Breast epithelium (tissue), 4 donors: ENCODE measurements at places on chromosomes 1 and 21. TPM values are rescaled to one million over a fixed set of nuclear protein-coding genes. Genes with fewer than 3 reads are reported as not detected.

SNX7 gene
- 31.5 TPM for total RNA-seq

DENND2D gene
- 27.7 TPM for total RNA-seq

NIBAN1 gene
- total RNA-seq: 44.2 TPM

WLS gene
- total RNA-seq: 76.3 TPM

RGS8 gene
- total RNA-seq: not detected

DNA sequence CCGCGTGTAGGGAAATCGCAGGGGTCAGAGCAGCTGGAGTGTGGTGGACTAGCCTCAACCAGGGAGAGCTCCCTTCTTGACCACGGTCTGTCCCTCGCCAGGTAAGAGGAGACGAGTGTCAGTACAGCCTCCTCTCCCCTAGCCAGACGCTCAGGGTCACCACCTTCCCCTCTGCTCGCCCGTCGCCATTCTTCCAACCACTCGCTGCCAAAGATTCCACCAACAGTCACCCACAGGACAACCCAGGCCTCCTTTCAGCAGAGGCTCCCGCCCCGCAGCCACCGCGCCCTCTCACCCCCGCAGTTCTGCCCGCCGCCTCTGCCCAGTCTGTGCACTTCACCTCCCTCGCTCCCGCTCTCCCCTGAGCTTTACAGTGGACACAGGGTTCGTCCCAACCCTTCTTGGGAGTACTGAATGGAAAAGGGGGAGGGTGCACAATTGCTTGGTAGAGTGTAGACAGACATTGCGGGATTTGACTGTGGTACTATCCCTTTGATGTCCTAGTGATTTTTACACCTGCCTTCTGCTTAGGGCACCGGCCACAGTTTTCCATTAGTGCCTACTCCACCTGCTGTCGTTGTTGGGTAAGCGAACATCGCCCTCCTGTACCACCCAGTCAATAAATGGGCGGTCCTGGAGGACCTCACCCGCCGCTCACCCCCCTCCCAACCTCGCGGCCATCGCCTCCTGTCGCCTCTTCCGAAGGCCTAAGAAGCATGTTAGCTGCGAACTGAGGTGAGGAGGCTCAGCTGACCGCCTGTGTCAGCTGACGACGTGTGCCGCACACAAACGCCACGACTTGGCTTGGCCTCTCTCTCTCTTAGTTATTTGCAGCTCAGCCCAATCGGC lies 9.2 kb upstream of the NBPF11 start:
- H3K27ac ChIP-seq: no peak overlapping the region
- H3K4me3 ChIP-seq: no peak overlapping the region
- H3K36me3 ChIP-seq: no peaks in the 10 kb centered on the region
- no peaks in the 10 kb centered on the region for H3K4me1 ChIP-seq
- no peaks in the 10 kb centered on the region for H3K27me3 ChIP-seq
- DNase-seq: no peak

DNA sequence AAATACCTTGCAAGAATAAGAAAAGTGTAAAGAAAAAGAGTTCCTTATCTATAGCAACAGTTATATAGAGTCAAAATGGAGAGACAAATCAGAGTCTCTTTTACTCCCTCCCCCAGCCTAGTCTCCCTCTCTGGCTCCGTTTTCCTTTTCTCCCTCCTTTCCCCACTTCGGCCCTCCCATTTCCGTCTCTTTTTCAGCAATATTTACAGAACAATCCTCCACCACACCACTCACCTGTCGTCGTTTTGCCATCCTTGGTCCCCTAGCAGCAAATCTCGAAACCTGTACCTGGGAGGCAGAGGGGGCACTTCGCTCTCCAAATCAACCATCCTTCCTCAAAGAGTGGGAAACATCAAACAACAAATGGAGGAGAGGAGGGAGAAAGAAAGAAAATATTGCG lies 259 bp downstream of the KCNT2 start:
- no peaks in the 10 kb centered on the region for H3K36me3 ChIP-seq
- H3K27ac ChIP-seq: peak overlapping the region; percentile 89
- H3K4me1 ChIP-seq: no peaks in the 10 kb centered on the region
- DNase-seq: no peak
- H3K27me3 ChIP-seq: peaks cover 7% of the 10 kb centered on the region

GRCh38 chr1:234776256-234776875 lies 166.4 kb upstream of the IRF2BP2 start:
- no peaks in the 10 kb centered on the region for H3K4me1 ChIP-seq
- H3K4me3 ChIP-seq: no peak overlapping the region

GRCh38 chr1:117678246-117678977 lies 72.6 kb downstream of the TENT5C start:
- DNase-seq: no peak
- no peaks in the 10 kb centered on the region for H3K27me3 ChIP-seq
- no peaks in the 10 kb centered on the region for H3K36me3 ChIP-seq
- no peak overlapping the region for H3K27ac ChIP-seq
- no peaks in the 10 kb centered on the region for H3K4me1 ChIP-seq
- no peak overlapping the region for H3K4me3 ChIP-seq

- no peaks in the 10 kb centered on the region for H3K36me3 ChIP-seq
- no peaks in the 10 kb centered on the region for H3K27me3 ChIP-seq
- no peak for DNase-seq
- no peak overlapping the region for H3K27ac ChIP-seq
- H3K4me1 ChIP-seq: no peaks in the 10 kb centered on the region
- no peak overlapping the region for H3K4me3 ChIP-seq
Observed at GRCh38 chr21:24988941-24989340, 618.3 kb downstream of the MRPL39 start.

DNA sequence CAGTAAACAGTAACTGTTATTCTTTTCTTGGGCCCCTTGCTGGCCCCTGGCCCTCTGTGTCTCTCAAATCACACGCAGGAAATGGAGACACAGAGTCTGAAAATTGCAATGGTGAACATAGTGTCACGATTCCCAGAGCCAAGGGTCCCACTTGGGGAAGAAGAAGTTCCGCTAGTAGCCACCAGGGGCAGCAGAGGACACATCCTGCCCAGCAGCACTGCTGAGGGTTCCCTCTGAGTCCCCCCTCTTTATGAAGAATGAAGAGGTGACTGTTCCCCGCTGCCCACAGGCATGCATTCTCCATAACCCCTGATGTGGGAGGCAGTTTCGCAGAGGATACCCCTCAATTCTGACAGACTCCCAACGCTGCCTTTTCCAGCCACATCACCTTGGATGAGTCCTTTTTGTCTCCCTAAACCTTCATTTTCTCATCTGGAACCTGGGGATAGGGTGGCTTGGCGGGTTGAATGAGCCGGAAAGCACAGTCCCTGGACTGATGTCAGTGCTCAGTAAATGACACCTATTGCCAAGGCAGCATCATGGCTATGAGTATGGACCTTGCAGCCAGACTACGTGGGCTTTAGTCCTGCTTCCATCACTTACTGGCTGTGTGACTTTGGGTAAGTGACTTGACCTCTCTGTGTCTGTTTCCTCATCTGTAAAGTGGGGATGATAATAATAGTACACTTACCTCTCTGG lies 238.0 kb upstream of the TMEM51 start:
- peak; percentile 30 for DNase-seq
- no peaks in the 10 kb centered on the region for H3K36me3 ChIP-seq
- H3K27me3 ChIP-seq: no peaks in the 10 kb centered on the region
- H3K27ac ChIP-seq: peak overlapping the region; percentile 33
- peaks cover 10% of the 10 kb centered on the region for H3K4me1 ChIP-seq

DNA sequence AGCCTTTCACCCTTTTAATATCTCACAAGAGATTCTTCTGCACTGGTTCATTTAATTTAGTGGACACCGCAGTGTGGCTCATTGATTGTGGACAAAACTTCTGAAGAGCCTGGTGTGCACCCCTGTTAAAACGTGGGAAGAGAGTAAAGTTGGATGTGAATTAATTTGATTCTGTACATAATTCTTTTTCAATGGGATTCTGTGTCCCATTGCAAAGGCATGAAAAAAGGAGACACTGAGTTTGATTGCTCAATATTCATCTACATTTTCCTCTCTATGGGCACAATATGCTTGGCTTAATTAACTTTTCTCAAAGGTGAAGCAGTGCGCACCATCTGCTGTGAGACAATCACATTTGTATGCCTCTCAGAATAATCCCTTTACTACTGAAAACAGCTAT lies 95.1 kb downstream of the BARHL2 start:
- H3K4me3 ChIP-seq: no peak overlapping the region
- no peaks in the 10 kb centered on the region for H3K36me3 ChIP-seq
- no peak for DNase-seq
- no peaks in the 10 kb centered on the region for H3K27me3 ChIP-seq
- H3K27ac ChIP-seq: no peak overlapping the region

- H3K27ac ChIP-seq: peak overlapping the region; percentile 43
- H3K4me3 ChIP-seq: no peak overlapping the region
- no peaks in the 10 kb centered on the region for H3K27me3 ChIP-seq
- no peak for DNase-seq
- H3K36me3 ChIP-seq: no peaks in the 10 kb centered on the region
Observed at GRCh38 chr1:170707959-170708655, 44.2 kb downstream of the PRRX1 start.

GRCh38 chr1:59625384-59625783 lies 189.4 kb upstream of the HOOK1 start:
- no peak overlapping the region for H3K27ac ChIP-seq
- H3K4me3 ChIP-seq: no peak overlapping the region
- no peaks in the 10 kb centered on the region for H3K27me3 ChIP-seq

- no peaks in the 10 kb centered on the region for H3K27me3 ChIP-seq
- no peak for DNase-seq
- no peak overlapping the region for H3K27ac ChIP-seq
- no peaks in the 10 kb centered on the region for H3K4me1 ChIP-seq
- no peaks in the 10 kb centered on the region for H3K36me3 ChIP-seq
Observed at GRCh38 chr1:186149591-186149990, 225.5 kb downstream of the TPR start.

DNA sequence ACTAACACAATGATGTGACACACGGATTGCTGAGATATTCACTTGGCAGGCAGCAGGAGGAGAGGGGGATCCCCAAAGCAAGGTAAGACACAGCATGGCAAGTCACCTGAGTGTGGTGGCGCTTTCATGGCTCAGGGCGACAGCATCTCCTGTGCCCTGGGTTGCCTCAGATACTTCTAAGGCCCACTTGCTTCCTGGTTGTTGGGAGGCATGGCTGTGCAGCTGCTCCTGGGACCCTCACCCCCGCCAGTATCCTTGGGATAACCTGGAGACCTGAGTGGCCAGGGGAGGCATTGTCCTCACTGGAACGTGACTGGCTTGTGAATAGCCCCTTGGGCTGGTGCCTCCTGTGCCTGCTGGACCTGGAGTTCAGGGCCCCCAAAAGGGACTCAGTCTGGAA lies 69.8 kb downstream of the STUM start:
- DNase-seq: no peak
- no peaks in the 10 kb centered on the region for H3K36me3 ChIP-seq
- H3K27me3 ChIP-seq: no peaks in the 10 kb centered on the region
- H3K4me1 ChIP-seq: no peaks in the 10 kb centered on the region
- H3K27ac ChIP-seq: no peak overlapping the region

DNA sequence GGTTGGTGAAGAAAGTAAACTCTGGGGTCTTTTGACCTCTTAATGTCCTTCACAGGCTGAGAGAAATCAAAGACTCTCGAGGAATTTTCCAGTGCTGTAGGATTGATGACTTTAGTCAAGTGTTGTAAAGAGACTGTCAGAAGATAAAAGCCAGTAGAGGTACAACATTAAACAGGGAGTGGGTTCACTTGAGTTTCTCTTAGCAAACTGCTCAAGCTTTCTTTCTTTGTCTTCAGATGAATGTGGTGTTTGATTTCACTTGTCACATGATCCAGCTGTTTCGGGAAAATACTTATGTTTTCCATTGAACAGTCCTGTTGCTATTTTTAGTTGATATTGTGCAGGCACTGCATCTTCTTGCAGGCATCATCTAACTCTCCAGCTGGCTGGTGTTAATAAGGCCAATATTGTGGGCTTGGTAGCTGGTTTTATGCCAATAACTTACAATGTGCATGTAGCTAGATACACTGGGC lies 45.6 kb downstream of the XCL2 start:
- H3K4me3 ChIP-seq: no peak overlapping the region
- H3K27ac ChIP-seq: no peak overlapping the region
- no peak for DNase-seq
- no peaks in the 10 kb centered on the region for H3K36me3 ChIP-seq
- H3K4me1 ChIP-seq: no peaks in the 10 kb centered on the region

DNA sequence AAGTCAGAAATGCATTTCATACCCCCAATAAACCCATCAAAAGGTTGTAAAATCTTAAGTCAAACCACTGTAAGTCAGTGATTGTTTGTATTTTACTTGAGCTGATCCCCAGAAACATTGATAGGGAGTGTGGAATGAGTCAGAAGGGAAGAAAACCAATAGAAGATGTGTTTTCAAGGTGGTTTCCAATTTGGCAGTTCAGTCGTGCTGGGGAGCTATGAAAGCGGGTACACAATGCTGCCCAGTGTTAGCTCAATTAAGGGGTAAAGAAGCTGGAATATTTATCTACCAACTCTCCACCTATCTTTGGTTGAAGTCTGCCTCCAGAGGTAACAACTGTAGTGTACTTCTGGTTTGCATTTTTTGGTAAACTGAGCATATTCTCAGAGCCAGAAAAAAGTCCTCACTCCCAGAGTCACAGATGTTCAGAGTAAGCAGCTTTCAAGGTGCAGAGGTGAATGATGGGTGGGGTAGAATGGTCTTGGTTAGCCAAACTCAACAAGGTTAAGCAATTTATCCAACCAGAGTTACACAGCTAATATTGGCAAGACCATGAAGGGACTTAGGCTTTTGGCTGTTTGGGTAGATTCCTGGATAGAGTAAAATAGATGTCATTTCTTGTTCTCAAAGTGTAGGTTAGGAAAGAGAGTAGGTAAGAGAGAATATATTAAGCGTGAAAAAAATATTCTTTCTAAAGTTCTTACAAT lies 202.9 kb upstream of the ADGRL2 start:
- no peaks in the 10 kb centered on the region for H3K36me3 ChIP-seq
- H3K27ac ChIP-seq: no peak overlapping the region
- H3K27me3 ChIP-seq: no peaks in the 10 kb centered on the region
- H3K4me1 ChIP-seq: no peaks in the 10 kb centered on the region

- no peaks in the 10 kb centered on the region for H3K27me3 ChIP-seq
- H3K4me1 ChIP-seq: no peaks in the 10 kb centered on the region
- H3K4me3 ChIP-seq: no peak overlapping the region
- DNase-seq: no peak
- H3K36me3 ChIP-seq: no peaks in the 10 kb centered on the region
Observed at GRCh38 chr1:16120940-16121410, 34.9 kb downstream of the EPHA2 start.

DNA sequence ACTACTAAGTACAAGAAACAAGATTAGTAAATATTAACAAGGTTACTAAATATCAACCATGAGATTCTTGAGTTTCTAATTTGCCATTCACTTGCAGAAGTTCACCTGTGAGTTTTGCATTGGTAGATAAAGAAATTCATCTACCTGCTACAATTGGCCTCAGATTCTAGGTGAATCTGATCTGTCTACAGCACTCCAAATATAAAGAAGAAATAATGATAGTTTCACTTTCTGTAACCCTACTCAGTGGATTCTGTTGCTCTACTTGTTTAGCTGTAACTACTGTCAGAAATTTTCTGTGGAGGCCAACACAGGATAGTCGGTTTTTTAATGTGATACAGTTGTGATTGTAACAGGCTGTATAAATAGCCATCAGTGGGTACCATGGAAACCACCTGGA lies 118.6 kb downstream of the NR5A2 start:
- H3K27me3 ChIP-seq: no peaks in the 10 kb centered on the region
- no peaks in the 10 kb centered on the region for H3K36me3 ChIP-seq
- no peak overlapping the region for H3K4me3 ChIP-seq
- no peaks in the 10 kb centered on the region for H3K4me1 ChIP-seq
- DNase-seq: no peak
